ENCODE measurements at places on chromosomes 16 and 17.

DNA sequence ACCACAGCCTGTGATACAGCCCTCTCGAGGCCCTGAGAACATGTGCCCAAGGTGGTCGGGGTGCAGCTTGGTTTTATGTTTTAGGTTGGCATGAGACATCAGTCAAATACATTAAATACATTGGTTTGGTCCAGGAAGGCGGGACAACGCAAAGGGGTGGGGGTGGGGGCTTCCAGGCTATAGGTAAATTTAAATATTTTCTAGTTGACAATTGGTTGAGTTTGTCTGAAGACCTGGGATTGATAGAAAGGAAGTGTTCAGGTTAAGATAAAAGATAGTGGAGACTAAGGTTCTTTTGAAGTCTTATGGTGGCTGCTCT, 1.2 kb upstream of the ZKSCAN2 start:
- no peak for DNase-seq

DNA sequence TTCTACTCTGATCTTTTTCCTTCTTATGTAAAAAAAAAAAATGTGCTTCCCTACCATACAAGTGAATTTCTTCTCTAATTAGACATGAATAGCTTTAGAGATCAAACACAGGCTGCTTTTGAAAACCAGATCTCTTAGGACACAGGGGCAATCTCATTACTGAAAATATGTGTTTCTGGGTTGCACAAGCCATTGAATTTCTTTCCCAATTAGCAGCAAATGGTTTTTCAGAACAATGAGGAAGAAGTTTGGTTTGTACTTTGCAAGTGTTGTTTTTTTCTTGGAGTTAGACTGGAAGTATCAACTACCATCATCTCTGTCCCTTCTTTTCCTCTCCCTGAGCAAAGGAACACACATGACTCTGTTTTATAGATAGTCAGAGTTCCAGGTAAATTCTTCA, 5.6 kb upstream of the ANKS4B start:
- no peak for DNase-seq

DNA sequence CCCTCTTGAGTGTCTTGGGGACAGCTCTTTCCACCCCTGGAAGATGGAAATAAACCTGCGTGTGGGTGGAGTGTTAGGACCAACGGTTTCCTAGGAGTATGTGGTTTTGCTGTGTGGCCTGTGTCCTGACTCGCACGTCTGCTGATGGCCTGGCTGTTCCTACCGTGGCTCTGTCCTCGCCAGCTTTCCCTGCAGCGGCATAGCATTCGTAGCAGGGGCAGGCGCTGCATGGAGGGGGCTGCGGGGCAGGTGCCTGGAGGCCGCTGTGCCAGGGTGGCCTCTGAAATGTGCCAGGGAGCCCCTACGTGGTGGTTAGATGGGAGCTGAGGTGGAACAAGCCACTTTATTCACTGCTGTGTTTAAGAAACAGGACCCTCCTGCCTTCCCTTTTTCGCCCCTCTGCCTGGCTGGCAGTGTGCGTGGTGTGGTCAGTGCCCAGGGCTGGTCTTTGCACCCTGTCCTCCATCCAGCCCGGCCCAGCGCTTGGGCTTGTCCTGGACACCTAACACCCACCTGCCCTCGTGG, 10.6 kb downstream of the SLC16A3 start:
- no peak for DNase-seq

DNA sequence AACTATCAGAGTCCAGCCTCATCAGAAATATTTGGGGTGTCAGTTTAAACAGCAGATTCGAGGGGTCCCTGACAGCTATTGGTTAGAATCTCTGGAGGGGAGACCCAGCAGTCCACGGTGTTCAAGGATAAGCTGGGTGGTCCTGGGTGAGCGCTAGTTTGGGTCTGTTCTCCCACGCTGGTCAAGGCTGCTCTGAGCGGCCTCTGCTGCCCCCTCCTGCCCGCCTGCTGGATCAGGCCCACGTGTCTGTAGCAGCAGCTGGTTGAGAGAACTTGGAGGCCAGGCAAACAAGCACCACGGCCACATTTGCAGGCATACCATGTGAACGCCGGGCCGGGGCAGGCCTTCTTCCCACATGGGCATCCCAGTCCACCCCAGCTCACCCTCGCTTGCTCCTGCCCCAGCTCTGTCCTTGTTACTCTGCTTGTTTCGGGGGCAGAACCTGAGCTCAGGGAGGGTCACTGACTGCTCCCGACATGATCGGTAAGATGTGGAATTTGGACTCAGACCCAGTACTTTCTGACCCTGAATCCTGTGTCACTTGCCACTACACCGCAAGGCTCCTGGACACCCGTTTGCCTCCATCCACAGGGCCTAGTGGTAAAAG, 7.4 kb downstream of the FOXF1 start:
- peak; percentile 89 for DNase-seq

GRCh38 chr17:44014133-44014436, 678 bp downstream of the TMEM101 start:
- DNase-seq = no peak

DNA sequence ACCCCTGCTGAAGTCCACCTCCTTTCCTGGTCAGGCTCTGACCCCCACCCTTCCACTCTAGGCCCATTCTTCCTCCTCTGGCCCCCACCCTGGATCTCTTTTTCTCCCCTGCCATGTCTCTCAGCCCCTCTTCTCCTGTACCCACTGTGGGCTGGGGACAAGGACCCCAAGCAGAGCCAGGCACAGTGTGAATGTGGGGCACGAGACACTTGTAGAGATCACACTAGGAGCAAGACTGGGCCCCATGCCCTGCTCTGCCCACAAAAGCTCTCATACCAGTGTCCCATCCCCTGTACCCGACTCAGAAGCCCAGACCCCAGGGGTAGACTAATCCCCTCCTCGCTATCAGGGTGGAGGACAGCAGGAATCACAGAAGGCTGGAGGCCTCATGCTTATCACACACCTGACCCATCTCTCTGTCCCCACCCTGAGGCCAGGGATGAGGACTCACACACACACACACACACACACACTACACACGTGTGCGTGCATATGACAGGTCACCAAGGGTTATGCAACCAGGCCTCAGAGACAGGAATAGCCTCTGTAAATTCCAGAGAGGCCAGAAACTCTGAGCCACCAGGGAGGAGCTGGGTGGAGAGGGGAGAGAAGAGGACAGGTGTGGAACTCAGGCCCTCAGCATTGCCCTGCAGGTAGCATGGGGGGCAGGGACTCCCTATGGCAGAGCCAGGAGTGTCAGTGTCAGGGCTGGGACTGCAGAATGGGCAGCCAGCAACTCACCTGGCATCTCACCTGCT, 21.1 kb downstream of the ARHGAP27 start:
- DNase-seq = no peak

GRCh38 chr17:62854098-62854680, 46.1 kb upstream of the MARCHF10 start:
- no peak for DNase-seq

GRCh38 chr17:48722201-48722907, at the start of gene PRAC1:
TSS of gene PRAC1 (minus strand) at chr17:48722518. CDS start at chr17:48722392, 126 bp downstream.
- DNase-seq = no peak

DNA sequence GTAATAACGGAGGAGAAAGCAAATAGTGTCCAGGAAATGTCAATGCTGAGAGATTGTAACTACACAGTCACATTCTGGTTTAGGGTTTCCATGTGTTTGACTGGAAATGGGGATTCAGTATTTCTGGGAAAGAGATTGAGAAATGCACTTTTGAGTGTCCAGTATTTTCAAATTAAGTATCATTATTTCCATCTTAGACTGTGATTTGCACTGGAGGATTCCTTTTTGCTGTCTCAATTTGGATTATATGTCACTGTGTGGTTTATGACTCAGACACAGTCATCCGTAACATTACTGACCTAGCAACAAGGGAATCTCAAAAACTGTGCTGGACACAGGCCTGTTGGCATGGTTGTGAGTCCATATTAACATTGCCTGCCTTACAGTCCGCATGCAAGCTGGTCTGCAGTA, 681.4 kb downstream of the CDH11 start:
- DNase-seq = peak; percentile 98

DNA sequence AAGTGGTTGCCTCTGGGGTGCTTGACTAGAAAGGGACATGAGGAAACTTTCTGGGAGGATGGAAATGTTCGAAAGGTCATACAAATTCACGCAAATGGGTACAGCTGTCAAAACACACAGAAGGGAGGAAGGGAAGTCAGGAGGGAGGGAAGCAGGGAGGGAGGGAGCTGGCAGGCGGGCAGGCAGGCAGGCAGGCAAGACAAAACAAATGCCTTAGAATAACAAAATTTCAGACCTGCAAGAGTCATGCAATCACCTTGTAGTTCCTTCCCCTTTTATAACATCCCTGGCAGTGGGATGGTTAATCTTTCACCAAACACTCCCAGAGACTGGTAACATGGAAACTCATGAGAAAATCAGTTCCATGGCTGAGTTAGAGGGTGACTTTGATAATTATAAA, 189.2 kb downstream of the STX8 start:
- DNase-seq = peak; percentile 46

DNA sequence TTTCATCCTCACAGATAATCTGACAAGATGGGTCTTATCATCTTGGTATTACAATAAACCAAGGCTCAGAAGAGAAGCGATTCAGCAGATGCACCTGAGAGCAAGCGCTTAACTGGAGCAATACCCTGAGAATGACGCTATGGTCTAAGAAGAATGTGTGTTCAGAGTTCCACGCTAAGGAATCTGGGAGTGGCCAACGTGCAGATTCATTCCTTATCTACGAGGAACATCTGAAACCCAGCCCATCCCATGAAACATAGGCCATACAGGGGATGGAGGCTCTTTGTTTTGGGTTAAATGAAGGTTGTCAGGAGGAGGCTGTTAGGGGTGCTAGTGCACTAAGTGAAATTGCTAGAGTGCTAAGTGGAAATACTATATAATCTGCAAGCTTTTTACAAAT, 28.5 kb upstream of the KDM8 start:
- DNase-seq = no peak

DNA sequence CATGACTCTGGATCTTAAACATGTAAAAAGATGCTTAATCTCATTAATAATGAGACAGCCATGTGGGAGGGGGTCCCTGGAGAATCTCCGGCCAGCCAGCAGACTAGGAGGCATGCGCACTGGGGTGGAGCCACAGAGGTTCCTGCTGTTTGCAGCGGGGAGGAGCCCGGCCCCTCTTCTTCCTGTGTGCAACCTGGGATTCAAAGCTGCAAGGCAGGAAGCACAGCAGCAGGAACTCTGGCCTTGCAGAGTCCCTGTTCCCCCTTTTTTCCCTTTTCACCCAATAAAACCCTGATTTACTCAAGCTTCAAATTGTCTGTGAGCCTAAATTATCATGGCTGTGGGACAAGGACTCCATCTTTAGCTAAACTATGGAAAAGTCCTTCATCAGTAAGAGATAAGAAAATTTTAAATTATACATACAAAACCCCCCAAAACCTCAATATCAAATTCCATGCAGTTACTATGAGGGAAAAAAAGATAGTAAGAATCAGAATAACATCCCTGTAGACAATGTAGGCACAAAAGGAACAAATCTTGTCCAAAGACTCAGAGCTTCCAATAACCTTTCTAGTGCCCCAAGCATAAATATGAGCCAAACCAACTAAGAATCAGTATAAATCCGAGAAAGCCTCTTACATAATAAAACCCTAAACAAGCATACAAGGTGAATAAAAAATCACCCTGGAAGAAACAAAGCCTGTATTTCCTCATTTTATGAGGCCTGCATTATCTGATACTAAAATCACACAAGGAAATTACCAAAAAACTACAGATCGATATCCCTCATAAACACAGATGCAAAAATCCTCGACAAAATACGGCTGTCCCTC, 12.1 kb downstream of the CFDP1 start:
- DNase-seq = peak; percentile 56

DNA sequence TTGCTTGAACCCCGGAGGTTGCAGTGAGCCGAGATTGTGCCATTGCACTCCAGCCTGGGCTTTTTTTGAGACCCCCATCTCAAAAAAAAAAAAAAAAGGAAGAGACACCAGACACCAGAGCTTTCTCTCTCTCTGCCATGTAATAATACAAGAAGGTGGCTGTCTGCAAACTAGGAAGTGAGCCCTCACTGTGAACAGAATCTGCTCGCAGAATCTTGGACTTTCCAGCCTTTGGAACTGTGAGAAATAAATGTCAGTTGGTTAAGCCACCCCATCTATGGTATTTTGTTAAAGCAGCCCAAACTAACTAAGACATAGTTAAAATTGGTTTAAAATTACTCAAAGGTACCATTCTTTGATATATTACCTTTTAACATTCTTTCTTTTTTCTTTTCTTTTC, 10.1 kb upstream of the STX1B start:
- DNase-seq = no peak

DNA sequence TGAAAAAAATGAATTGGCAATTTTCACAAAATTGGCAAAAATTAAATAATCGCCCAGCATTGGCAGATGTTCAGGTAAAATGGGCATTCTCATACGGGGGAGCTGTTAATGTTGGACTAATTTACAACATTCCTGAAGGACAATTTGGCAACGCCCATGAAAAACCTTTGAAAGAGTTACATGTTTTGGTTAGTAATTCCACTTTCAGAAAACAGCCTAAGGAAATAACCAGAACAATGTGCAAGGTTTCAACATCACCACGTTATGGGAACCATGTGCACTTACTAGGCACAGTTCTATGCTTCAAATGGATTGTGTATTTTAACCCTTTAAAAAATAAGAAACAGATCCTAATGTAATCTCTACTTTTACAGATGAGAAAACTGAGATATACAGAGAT, 62.7 kb downstream of the CDYL2 start:
- no peak for DNase-seq

- no peak for DNase-seq
Observed at GRCh38 chr16:72956124-72957064, 91.5 kb downstream of the ZFHX3 start.

DNA sequence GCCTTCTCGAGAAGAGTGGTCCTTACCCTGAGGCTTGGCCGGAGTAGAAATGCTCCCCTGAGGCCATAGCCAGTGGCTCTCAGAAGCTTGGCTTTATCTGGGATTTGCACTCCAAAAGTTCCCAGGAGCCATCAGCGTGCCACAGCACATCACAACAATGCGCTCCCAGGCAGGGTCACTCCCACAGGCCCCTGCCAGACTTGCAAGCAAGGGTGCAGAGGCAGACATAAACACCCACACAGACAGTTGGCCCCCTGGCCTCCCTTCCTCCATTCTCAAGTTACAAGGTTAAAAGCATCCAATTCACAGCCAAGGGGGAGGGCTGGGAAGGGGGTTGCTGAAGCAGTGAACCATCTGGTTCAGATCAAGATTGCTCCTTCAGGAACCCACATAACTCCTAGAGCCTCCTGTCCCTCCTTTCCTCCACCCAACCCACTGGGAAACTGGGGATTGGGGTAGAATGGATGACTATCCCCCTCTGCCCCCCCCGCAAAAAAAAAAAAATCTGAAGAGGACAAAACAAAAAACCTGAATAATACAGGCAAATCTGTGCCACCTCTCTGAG, 1.8 kb downstream of the ST3GAL2 start:
- peak; percentile 88 for DNase-seq

DNA sequence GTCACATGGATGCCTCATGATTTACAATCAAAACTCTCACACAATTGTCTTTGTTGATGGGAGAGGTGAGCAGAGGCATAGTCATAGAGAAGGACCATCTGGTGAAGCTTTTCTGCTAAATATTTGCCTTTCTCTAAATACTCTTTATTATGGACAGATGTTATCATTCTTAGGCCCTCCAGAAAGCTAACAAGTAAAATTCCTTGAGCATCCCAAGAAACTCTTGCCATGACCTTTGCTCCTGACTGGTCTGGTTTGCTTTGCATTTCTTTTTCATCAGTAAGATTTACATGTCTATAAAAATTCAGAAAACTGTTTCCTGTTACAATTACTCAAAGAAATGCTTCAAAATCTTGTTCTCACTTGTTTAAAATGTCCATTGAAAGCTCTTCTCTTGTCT, 1336.6 kb upstream of the CDH8 start:
- DNase-seq = no peak

GRCh38 chr17:45102856-45103255, 29.5 kb downstream of the PLCD3 start:
- no peak for DNase-seq

Data from fibroblast of lung (primary cell).